ENCODE measurements at places on chromosomes 3 and 15.

DNA sequence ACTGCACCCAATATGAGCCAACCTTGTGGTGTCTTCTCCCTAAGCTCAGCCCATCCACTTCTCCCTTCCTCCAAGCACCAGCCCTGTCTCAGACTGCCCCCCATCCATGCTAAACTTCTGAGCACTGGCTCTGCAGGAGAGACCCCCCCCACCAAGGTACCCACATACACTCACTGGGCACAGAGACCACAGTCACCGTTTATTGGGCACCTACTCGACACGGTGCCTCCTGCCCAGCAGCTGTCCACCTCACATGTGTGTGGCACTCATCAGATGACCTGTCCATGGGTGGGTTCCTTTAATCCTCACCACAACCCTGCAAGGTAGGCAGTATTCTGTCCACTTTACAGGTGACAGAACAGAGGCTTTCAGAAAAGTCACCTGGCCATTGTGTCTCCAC lies 22.3 kb upstream of the SFMBT1 start:
- DNase-seq = no peak

DNA sequence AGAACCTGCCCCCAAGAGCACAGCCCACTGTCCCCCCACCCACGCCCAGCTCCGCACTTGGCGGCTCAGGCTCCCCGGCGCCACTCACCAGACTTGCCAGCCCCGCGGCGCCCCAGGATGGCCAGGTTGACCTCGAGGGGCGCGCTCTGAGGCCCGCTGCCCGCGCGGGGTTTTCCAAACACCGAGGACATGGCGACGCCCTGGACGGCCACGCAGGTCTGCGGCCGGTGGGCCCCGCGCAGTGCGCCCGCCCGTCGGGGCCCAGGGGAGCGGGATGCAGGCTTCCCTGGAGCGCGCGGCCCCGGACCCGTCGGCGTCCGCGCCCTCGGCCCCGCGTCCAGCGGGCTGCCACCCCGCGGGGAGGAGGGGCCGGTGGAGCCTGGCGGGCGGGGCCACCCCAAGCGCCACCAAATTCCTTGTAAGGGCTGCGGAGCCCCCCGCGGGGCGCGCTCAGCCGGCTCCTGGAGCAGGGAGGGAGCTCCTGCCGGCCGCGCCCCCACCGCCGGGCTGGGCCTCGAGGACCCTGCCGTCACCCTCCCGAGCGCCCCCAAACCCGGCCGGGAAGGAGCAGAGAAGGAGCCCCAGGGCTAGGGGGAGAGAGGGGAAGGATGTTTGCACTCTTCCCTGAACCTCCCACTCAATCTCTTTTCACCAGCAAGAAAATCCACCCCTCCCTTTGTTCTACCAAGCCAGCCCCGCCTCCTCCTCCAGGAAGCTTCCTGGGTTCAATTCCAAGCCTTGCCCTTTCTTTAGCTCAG lies at the start of gene RASL12:
RASL12 (minus strand) TSS at position 347 of the 758 bp plus-strand sequence; CDS start at position 191, 156 bp downstream.
- DNase-seq = no peak

GRCh38 chr3:142355692-142356091 lies 92.1 kb downstream of the XRN1 start:
- DNase-seq = no peak

- DNase-seq = peak; percentile 87
These were observed 43.9 kb upstream of the PLXND1 start for GRCh38 chr3:129650256-129650872.

DNA sequence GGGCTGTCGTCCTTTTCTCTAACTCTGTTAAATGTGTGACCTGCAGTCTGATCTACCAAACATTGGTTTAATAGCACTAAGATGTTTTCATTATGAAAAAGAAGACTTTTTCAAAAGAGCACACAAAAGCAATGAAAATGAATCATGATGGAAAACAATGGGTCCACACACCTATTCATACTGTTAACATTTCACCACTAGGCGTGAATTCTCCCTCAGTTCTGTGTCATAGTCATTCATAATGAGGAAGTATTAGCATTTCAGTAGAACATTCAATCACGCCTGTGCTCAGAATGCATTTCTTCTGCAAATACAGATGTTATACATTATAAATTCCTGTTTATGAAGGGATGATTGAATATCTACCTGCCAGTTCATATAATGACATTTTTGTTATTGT lies 35.9 kb downstream of the EIF4E3 start:
- peak; percentile 63 for DNase-seq

GRCh38 chr3:100083209-100083608 lies 31.1 kb downstream of the FILIP1L start:
- no peak for DNase-seq

DNA sequence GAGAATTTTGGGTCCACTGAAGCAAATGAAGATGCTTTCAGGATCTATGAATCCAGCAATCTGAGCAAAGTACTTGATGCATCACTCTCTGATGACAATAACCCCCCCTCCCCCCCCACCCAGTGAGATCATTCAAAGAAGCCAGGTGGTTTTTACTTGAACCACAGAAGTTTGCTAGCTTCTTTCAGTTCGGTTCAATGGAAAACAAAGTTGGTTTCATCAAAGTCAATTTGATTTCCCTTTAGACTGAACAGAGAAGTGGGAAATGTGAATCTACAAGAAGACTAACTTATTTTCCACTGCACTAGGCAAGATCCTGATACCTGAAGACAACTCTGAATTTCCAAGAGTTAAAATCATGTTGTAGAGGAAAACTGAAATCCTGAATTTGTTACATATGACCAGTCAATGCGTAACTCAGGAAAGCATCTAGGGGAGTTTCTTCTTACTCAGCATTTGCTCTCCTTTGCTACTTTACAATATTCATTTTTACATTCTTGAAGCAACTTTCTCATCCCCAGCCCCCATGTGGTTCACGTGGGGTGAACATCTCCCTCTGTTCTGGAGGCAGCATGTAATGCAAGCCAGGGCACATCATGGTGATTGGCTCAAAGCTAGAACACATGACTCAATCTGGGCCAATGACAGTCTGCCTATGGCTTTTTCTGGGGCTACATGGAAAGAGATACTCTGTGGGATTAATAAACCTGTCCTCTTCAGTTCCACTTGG lies 572.6 kb downstream of the FOXP1 start:
- peak; percentile 27 for DNase-seq

DNA sequence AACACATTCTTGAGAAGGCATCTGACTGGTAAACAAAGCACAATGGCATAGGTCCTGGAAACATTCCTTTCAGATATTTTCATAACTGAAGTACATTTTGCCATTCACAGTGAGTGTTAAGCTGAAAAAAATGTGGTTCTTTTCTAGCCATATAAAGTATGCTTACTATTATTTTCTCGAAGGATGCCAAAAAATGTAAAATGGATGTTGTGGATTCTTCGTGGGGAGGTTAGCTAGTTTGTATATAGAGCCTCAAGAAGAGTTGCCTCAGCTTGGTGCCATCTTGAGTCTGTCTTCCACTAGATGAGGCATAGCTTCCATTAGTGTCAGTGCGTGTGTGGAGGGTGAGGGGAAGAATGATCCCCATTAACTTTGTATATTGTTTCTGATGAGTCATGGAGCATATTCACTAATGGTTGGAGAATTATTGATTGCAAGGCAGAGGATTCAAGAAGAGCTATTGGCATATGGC lies 4.1 kb downstream of the MBNL1 start:
- DNase-seq = peak; percentile 78

DNA sequence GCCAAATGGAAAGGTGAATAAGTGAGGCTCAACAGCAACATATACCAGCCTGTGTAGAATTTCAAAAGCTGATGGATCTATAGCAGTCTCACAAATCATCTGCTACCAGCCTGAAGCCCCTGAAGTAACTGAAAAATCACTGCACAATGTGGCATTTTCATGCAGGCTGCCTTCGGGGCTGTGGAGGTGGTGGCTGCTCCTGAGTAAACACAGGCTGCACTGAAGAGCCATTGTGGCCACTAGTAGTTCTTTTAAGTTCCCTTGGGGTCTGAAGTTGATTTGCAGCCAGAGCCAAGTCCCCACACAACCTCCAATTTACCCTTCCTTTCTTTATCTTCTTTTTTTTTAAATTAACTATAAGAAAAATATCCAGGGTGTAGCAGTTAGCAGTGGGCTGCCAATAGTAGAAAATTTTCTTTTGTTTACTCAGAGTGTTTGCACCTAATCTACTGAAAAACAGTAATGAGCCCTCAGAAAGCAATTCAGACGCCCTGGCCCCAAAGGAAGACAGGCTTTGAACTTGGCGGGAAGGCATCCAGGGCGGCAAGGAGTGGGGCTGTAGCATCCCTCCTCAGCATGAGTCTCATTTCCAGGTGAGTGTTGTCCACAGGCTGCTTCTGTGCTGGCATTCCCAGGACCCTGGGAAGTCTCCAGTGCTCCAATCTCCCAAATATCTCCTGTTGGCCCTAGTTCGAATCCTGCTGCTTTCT lies 13.3 kb upstream of the SUSD5 start:
- no peak for DNase-seq

DNA sequence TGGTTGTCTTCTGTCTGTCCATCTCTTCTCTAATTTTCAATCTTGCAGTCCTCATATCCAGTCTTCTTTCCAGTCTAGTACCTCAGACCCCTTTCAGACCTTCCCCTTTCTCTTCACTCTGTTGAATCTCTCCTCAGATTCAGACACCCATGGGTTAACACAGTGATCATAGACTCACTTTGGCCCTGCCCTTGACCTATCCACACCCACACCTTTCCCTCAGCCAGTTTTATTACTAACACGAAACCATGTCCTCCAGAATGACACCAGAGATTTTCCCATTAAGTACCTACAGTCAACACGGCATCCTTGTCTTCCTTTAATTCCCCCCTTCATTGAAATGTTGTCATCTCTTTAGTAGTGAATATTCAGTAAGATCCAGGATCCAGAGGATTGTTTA lies 74.5 kb upstream of the UBE2E2 start:
- no peak for DNase-seq

DNA sequence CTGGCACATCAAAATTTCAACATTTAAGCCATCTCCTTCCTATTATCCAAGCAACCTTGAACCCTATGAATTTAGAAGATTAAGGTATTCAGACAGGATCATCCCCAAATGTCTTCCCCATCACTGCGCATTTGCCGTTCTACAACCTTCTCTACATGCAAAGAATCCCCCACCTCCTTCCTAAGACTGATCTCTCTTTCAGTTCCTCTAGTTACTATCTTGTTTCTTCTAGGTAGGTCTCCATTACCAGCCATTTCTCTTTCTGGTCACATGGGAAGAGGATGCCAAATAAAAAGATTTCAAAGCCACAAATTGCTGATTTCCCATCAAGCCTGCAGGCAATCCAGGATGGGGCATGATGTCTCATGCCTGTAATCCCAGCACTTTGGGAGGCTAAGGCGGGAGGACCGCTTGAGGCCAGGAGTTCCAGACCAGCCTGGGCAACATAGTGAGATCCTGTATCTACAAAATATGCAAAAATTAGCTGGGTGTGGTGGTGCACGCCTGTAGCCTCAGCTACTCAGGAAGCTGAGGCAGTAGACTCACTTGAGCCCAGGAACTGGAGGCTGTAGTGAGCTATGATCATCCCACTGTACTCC lies 29.7 kb upstream of the MTMR10 start:
- no peak for DNase-seq

- no peak for DNase-seq
These were observed 6.3 kb upstream of the GTPBP8 start for GRCh38 chr3:112984485-112984884.

DNA sequence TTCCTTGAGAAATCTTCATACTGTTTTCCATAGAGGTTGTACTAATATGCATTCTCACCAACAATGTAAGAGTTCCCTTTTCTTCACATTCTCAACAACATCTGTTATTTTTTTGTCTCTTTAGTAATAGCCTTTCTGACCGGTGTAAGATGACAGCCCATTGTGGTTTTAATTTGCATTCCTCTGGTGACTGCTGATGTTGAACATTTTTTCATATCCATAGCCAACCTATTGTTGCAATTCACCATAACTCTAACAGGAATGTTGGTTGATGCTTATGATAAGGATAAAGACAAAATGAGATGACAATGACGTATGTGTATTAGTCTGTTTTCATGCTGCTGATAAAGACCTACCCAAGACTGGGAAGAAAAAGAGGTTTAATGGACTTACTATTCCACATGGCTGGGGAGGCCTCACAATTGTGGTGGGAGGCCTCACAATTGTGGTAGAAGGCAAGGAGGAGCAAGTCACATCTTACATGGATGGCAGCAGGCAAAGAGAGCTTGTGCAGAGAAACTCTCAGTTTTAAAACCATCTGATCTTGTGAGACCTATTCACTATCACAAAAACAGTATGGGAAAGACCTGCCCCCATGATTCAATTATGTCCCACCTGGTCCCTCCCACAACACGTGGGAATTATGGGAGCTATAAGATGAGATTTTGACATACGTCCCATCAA lies 37.6 kb upstream of the RHCG start:
- no peak for DNase-seq

- DNase-seq = no peak
These were observed 247.3 kb upstream of the KCNH8 start for GRCh38 chr3:18900994-18901393.

GRCh38 chr3:17655743-17656142 lies 86.7 kb downstream of the TBC1D5 start:
- DNase-seq = no peak

GRCh38 chr15:75067123-75067830 lies 43.9 kb downstream of the PPCDC start:
- peak; percentile 90 for DNase-seq
